ENCODE measurements at places on chromosomes 13 and 19.

- no peak for DNase-seq
Measured at GRCh38 chr13:97492257-97492656, 58.3 kb downstream of the RAP2A start.

DNA sequence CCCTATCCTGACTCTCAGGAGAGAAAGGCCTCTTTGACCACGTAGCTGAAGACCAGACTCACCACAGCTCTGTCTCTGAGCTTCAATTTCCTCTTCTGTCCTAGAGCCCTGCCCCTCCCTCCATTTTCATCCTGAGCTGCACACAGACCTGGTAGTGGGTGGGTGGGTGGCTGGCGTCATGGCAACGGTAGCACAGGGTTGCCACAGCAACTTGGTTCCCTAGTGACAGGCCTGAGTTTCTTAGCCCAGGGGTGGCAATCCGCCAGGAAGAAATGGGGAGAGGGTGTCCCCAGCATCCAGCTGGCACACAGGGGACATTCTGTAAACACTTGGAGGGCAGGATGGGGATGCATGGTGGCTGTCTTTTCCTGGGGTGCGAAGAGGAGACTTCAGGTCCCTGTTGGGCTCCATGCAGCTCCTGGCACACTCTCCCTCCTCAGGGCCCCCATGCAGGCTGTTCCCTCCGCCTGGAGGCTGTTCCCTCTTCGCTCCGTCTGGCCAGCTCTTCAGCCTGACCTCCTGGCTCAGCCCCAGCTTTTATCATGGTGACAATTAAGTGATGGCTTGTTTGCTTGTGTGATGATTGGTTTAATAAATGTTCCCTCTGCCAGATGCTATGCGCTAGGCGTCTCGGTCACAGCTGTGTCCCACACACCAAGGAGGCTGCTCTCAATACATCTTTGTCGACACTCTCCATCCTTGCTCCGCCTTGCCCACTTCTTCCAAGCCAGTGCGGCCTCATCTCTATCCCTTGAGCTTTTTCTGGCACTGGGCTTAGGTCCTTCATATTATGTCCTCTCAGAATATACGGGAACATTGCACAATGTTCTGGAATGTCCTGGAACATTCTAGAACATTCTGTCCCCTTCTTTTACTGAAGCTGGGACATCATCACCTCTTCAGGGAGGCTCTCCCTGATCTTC is 7.4 kb upstream of the KLHL26 start:
- DNase-seq = no peak

- peak; percentile 97 for DNase-seq
Measured at GRCh38 chr19:54463531-54464043, at the start of gene LENG9. Gene LENG9 (minus strand): TSS chr19:54463778. CDS start chr19:54463526, 252 bp downstream.

DNA sequence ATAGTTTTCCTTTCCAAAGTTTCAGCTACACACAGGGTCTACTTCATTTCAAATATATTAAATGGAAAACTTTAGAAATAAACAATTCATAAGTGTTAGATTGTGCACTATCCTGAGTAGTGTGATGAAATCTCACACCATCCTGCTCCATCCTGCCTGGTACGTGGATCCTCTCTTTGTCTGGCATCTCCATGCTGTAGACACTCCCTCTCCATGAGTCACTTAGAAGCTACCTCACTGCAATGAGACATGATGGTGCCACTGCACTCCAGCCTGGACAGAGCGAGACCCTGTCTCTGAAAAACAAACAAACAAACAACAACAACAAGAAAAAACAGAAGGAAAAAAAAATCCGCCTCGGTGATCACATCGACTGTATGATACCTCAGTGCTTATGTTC is 191.8 kb downstream of the PCCA start:
- no peak for DNase-seq

- DNase-seq = no peak
Measured at GRCh38 chr19:6464070-6464873, at the start of gene CRB3. Gene CRB3 (plus strand): TSS chr19:6464271. CDS start chr19:6464702, 431 bp downstream.

DNA sequence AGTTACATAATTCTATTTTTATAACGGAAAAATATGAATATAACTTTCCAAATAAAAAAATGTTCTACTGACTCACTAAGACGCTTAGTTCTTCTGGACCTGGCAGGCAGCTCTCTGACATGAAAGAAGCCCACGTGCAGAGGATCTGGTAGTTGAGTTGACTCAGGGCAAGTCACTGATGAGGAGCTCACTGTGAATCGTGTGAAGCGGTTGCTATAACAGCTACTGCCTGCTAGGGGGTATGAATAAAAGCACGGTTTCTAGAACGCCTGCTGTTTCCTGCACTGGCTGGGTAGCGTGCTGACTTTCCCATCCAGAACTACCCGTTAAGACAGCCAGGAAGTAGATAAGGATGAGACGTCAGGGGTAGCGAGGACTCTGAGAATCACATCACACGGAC is 54.7 kb upstream of the WASF3 start:
- DNase-seq = no peak

DNA sequence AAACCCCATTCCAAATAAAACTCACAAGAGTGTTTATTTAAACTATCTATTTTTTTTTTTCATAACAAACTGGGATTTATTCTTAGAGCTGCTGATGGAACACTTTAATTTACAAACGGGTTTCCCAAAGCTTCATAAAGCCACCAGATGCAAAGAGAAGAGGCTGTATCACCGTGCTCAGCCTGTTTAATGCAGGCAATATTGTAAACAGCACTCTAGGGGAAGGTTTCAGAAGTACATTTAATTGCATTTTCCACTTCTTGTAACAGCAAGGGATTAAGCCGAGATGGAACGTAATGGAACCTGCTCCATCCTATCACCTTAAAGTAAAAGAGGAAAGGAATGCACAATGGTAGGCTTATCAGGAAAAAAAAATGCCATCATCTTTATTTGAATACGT is 550.6 kb upstream of the ARGLU1 start:
- no peak for DNase-seq

DNA sequence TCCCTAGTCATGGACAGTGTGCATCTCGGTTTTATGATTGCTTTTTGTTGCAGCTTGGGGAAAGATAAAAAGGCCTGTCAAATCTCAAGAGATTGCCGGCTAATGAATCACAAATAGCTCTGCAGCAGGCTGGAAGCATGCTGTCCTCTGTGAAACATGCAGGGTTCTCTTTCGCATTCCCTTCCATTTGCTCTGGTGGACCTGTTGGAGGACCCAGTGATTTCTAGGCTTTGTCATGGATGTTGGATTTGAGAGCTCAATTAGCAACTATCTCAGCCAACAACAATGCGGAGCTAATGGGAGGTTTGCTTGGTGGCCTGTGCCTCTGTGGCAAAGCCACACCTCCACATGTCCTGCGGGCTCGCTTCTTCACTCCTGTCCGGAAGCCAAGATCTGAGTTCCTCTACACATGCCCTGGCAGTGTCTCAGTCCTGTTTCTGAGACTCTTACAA is 418.1 kb upstream of the ARGLU1 start:
- DNase-seq = no peak

GRCh38 chr13:83906240-83906820 is 24.1 kb upstream of the SLITRK1 start:
- no peak for DNase-seq

DNA sequence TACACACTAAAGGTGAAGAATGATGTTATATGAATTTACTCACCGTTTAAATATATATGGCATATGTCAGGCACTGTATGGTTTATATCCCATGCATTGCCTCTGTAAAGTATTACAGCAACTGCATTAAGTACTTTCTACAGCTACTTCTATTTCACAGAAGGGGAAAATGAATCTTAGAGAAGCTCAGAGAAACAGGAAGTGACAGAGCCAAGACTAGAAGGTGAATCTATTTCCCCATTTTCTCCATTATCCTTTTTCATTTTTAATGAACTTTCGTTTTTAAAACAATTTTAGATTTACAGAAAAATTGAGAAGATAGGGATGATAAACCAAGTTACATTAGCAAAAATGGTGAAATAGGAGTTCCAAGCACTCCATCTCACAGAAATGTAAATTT is 863.3 kb downstream of the UQCRFS1 start:
- no peak for DNase-seq

- DNase-seq = peak; percentile 30
Measured at GRCh38 chr19:2150794-2151338, 500 bp downstream of the AP3D1 start.

GRCh38 chr13:49877629-49878218 is 58.4 kb downstream of the SPRYD7 start:
- no peak for DNase-seq

GRCh38 chr19:2455851-2456570 is 748 bp downstream of the LMNB2 start:
- DNase-seq = peak; percentile 41

GRCh38 chr19:40805258-40805868 is 6.4 kb downstream of the EGLN2 start:
- no peak for DNase-seq

- DNase-seq = peak; percentile 88
Measured at GRCh38 chr19:10881403-10882107, 10.2 kb downstream of the CARM1 start.

DNA sequence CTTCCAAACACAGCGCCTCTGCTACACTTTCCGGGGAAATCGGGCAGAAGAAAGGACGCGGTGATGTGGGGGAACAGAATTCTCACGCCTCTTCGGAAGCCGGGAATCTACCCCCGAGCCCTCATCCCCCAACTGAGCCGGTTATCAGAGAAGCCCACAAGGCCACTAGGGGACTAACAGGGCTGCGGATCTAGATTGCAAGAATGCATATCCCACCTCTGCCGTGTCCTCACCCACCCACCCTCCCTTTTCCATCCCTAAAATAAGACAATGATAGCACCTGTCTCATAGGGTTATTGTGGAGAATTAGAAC is 1.1 kb downstream of the IGFLR1 start:
- DNase-seq = no peak

- DNase-seq = no peak
Measured at GRCh38 chr13:88005188-88005587, 334.0 kb downstream of the SLITRK5 start.

- no peak for DNase-seq
Measured at GRCh38 chr19:20503476-20503875, 62.1 kb downstream of the ZNF737 start.

DNA sequence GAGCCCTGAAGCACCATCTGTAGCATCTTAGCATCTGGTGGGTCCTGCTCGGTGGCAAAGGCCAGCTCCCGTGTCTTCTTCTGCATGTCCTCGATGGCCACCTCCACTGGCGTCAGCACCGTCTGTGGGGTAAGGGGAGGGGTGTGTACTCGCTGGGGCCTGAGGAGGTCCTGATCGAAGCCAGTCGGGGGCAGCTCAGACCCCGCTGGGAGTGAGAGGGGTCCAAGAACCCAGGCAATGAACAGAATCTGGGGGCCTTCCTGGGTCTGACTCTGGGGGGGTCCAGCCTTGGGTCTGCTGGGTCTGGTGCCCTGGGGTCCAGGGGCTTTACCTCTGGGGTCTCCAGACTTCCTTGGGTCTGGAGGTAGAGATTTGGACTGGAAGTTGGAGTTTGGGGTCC is 3.6 kb upstream of the KANK2 start:
- no peak for DNase-seq

GRCh38 chr13:43787518-43787891 is 733 bp upstream of the ENOX1 start:
- DNase-seq = no peak

DNA sequence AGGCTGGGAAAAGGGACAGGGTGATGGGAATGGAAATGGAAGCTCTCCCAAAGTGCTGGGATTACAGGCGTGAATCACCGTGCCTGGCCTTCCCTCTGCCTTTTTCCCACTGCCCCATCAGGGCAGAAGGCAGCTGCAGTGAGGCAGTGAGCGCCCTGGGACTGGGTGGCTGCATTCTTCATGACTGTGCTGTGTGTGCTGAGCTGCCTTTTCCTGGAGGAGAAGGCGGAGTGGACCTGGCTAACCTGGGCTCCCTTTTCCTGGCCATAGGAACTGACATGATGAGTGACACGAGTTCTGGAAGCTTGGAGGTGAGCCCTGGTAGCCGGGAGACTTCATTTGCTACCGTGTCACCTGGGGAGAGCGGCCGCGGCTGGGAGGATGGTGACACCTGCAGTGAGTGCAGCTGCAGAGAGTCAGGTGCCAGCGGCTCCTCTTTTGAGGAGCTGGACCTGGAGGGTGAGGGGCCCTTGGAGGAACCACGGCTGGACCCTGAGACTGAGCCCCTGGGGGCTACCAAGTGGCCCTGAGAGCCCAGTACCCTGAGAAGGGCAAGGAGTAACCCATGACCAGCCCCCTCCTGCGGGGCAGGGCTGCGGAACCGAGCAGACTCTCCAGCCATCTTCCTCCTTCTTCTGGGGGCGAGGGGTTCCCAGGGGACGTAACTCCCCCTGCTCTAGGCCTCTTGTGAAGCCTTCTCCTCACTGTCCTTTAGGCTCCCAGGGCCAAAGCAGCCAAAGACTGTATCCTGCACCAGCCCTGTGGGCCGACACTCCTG is 26.3 kb upstream of the ZNF492 start:
- DNase-seq = no peak

GRCh38 chr13:95479731-95480130 is 72.8 kb upstream of the CLDN10 start:
- no peak for DNase-seq

DNA sequence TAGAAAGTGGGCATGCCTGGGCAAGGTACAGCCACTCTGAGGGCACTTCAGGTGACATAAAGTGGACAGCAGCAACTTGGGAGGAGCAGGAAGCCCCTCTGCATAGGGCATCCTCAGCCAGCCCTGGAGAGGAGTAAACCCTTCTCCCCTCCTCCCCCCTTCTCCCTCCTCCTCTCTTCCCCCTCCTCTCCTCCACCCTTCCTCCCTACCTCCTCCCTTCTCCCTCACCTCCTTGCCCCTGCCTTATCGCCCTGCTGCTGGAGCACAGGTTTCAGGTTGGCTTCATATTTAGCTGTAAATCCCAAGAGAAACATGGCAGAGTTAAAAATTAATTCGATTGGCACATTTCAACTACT is 30.5 kb upstream of the ATP12A start:
- peak; percentile 43 for DNase-seq

GRCh38 chr13:68676513-68677115 is 1431.0 kb upstream of the ATXN8OS start:
- DNase-seq = no peak

DNA sequence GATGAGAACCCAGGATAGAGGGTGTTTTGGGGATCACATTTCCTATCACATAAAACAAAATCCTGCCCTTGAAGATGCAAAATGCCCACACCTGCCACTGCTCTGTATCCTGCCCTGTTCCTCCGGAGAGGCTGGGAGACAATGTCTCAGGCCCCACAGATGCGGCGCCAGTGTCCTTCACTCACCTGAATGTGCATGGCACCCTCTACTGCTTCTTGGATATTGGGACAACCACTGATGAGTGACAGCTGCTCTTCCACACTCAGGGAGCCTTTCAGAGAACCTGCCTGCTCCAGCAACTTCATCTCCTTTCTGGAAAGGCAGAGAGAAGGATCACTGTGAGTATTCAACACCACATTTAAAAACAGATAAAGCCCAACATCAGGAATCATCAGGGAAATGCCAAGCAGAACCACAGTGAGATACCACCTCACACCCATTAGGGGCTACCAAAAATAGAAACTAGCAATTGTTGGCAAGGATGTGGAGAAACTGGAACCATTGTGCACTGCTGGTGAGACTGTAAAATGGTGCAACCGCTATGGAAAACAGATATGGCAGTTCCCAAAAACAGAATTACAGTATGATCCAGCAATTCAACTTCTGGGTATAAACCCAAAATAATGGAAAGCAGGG is 36.4 kb downstream of the CRYL1 start:
- DNase-seq = no peak

- peak; percentile 83 for DNase-seq
Measured at GRCh38 chr13:20127562-20128458, 33.0 kb downstream of the GJA3 start.

GRCh38 chr13:114259974-114260373 is 21.4 kb upstream of the UPF3A start:
- DNase-seq = no peak

GRCh38 chr13:30241532-30241931 is 65.8 kb downstream of the KATNAL1 start:
- DNase-seq = no peak

- no peak for DNase-seq
Measured at GRCh38 chr19:1090731-1091543, 4.2 kb downstream of the POLR2E start.
